ENCODE measurements at places on chromosomes 5 and 9.

GRCh38 chr5:18003784-18004183 lies 369.5 kb downstream of the TAF11L14 start:
- DNase-seq, result no peak

- DNase-seq, result no peak
Observed at GRCh38 chr5:88666761-88667495, 216.1 kb downstream of the MEF2C start.

DNA sequence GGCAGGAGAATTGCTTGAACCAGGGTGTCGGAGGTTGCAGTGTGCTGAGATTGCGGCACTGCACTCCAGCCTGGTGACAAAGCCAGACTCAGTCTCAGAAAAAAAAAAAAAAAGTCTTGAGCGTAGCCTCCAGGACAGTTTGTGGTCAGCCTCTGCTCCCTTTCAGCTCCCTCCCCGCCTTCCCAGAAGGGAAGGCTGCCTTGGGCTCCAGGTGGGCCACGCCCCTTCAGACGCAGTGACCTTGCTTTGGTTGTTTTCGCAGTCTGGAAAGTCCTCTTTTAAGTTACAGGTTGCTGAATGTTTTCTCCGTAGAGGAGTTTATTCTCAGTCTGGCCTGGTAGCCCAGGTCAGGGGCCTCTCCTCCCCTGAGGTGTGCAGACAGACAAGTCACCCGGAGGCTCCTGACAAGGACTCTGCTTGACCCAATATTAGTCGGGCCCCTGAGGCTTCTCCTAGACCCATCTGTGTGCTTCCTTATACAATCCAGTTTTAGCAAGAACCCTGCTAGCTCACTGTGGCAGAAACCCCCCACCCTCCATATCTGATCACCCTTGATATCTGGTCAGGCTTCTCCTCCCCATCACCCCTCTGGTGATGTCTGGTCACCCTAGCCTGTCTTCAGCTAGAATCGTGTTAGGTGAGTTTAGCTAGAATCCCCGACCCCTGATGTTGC lies 31.6 kb upstream of the N4BP3 start:
- DNase-seq, result no peak

- no peak for DNase-seq
Observed at GRCh38 chr5:106757672-106758071, 913.1 kb downstream of the EFNA5 start.

DNA sequence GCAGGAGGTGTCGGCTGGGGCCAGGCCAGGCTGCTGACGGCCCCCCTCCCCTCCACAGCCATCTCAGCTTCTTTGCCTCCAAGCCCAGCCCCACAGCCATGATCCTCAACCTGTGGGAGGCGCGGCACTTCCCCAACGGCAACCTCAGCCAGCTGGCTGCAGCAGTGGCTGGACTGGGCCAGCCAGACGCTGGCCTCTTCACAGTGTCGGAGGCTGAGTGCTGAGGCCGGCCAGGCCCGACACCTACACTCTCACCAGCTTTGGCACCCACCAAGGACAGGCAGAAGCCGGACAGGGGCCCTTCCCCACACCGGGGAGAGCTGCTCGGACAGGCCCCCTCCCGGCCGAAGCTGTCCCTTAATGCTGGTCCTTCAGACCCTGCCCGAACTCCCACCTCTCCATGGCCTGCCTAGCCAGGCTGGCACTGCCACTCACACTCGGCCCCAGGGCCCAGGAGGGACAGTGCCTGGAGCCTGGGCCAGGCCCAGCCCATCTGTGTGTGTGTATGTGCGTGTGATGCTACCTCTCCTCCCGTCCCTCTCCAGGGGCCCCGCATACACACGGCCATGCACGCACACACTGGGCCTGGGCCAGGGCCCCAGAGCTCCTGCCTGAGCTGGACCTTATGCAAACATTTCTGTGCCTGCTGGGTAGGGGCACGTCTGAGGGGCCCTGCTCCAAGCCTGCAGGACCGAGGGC lies 19.3 kb downstream of the HK3 start:
- DNase-seq, result no peak

DNA sequence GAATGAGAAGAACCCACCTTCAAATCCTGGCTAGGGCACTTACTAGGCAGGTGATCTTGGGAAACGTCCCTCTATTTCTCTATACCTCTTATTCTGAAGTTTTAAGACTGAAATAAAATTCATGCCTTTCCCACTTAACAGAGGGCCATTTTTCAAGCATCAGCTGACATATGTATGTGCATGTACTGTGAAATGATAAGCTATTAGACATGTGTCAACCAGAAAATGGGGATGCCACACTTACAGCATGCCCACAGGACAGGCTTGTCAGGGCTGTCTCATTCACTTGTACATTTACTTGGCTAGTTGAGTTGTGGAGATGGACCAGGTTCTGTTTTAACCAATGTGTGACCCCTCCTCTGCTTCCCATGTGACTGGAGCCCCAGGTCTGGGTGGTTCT lies 78.5 kb downstream of the C9orf152 start:
- DNase-seq, result no peak

DNA sequence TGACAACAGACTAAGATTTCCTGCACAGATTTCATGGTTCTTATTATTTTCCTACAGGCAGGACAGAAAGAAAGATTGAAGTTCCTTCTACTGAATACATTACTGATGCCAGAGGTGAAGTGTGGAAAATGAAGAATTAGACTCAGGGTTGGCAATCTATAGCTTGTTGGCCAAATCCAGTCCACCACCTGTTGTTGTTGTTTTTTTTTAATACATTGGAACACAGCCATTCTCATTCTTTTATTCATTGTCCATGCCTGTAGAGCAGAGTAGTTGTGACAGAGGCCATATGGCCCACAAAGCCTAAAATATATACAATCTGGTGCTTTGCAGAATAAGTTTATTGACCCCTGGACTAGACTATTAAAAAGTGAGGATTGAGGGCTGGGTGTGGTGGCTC lies 5.8 kb upstream of the PLPPR1 start:
- DNase-seq, result no peak

GRCh38 chr5:111422747-111423720 lies 89.3 kb downstream of the STARD4 start:
- DNase-seq, result no peak

DNA sequence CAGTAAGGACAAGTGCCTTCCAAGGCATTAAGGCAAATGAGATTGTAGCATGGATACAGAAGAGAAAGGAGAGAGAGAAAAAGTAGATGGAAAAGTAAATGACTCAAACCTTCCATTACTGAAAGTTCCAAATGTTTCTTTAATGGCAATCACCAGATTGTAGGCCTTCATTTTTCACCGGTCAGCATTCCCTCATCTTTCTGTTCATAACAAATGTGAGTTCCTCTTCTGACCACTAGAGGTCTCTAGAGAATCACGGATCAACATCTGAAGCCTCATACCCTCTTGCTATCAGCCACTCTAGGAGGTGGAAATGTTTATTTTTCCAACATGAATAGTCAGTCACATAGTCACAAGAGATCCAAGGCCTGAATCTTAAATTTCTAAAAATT lies 73.6 kb upstream of the RPS23 start:
- DNase-seq, result no peak

DNA sequence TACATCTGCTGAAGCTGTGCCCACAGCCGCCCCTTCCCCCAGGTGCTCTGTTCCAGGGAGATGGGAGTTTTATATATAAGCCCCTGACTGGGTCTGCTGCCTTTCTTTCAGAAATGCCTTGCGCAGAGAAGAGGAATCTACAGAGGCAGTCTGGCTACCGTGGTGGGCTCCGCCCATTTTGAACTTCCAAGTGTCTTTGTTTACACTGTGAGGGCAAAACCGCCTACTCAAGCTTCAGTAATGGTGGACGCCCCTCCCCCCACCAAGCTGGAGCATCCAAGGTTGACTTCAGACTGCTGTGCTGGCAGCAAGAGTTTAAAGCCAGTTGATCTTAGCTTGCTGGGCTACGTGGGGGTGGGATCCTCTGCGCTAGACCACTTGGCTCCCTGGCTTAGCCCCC lies 41.3 kb downstream of the RANBP17 start:
- no peak for DNase-seq

GRCh38 chr5:125348221-125348692 lies 601.8 kb upstream of the ZNF608 start:
- DNase-seq, result no peak

GRCh38 chr9:18260521-18260920 lies 213.4 kb upstream of the ADAMTSL1 start:
- no peak for DNase-seq

- DNase-seq, result no peak
Observed at GRCh38 chr5:2550509-2550908, 201.0 kb downstream of the IRX2 start.

DNA sequence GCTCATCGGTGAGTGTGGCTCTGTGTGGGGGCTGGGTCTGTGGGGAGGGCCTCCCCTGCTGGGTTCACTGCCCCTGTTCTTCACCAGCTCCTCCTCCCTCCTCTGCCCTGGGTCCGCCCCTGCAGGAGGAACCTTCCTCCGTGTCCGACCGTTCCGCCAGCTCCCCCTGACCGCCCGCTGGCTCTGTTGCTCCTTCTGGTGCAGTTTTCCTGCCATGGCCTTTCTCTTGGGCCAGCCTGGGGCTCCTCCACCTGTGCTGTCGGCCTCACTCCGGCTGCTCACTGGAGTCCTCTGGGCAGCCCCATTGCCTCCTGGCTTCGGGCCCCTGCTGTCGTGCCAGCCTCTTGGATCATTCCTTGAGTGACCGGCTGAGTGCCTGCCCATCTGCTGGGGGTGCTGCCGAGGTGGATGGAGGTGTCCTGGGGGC lies 12.3 kb downstream of the RNU6ATAC start:
- no peak for DNase-seq

- DNase-seq, result no peak
Observed at GRCh38 chr5:173567548-173567947, 48.9 kb downstream of the BOD1 start.

- no peak for DNase-seq
Observed at GRCh38 chr9:137174722-137175293, 3.0 kb upstream of the TMEM210 start.

GRCh38 chr9:18775241-18775640 lies 257.8 kb downstream of the SAXO1 start:
- DNase-seq, result no peak

GRCh38 chr9:34656992-34657391 lies 5.0 kb downstream of the IL11RA start:
- DNase-seq, result no peak

DNA sequence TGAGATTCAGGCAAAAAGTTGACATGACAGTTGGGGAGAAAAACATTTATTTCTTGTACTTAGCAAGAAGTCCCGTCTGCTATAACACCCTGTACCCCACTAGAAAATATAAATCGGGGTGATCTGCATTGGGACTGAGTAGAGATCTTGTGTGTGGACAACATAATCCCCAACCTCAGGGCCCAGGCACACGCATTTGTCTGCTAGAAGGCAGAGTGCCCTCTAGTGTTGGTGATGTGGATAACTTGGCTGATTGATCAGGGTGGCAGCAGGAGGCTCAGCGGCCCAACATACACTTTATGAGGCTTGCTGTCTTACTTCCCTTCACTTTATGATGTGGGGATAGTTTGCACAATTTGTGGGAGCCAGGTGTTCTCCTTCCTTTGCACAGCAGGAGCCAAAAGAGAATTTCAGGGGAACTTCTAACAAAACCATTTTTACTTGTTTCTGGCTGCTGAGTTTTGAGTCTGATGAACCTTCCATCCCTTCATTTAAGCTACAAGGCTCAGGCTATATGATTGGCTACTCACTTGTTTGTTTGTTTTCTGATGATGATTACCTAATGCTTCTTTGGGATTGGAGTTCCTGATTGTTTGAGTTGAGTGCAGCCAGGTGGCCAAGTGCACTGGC lies 263.2 kb downstream of the DMAC1 start:
- peak; percentile 39 for DNase-seq

DNA sequence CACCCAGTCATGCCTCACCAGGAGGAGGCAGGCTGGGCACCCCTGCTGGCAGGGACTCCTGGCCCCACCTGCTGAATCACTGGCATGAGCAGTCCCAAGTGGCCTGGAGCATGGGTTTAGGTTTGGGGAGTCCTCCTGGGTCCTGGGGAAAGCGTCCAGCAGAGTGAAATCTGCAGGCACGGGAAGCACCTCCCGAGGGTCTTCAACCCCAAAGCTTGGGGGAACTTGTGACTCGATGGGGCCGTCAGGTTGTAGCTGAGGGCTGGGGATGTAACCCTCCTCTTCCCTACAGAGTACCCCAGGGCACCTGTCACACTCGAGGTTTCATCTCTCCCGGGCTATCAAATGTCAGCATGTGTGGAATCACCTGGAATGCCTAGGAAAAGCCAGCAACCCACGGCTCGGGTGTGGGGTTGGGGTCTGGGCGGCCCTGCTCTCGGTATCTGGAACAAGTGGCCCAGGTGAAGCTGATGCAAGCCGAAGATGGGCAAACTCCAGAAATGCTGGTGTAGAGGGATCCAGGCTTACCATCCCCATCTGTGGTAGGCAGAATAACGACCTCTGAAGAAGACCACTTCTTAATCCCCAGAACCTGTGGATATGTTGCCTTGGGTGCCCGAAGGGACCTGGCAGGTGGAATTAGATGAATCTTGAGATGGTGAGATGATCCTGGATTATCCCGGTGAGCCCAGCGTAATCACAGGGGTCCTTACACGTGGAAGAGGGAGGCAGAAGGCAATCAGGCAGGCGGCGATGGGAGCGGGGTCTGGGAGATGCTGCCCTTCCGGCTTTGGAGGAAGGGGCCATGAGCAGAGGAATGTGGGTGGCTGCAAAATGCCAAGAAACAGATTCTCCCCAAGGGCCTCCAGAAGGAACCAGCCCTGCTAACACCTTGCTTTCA lies 6.1 kb upstream of the RASGEF1C start:
- DNase-seq, result no peak

GRCh38 chr5:140344683-140345423 lies 1.6 kb downstream of the HBEGF start:
- DNase-seq, result no peak

DNA sequence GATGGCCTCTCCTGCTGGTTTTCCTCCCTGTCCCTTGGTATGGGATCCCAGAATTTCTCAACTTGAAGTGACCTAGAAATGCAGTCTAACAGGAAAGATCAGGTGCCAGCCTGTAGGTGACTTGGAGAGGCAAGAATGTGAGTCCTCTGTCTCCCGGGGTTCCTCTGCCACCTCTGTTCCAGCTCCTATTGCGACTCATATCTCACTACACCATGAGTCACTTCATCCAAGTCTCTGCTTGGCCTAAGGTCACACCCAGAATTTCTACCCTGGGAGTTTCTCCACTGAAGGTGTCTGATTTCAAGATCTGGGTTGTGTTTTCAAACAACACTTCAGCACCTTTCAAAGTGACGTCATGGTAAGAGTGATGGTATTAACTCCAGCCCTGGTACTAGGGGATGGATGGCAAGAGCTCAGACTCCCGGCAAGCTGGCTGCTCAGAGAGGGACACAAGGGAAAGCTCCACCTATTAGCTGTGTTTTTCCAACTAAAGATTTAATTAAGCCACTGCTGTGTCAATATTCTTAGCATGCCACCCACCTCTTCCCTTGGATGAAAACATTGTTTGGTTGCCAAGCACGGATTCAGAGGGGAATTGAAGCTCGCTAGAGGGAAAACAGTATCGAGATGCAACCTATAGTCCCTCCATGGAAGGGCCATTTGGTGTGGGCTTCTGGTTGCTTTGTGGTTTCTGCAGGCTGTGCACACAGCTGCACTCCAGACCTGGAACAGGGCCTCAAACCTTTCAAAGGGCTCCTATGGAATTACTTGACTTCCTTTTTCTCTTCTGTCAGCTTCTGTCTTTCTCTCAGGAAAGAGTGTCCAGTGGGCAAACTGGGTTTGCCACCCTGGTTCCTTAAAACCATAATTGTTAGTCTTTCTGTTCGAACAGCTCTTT lies 205.7 kb downstream of the GAS1 start:
- no peak for DNase-seq

GRCh38 chr5:176609724-176610434 lies at the start of gene GPRIN1:
Gene GPRIN1 (minus strand): TSS chr5:176610156. CDS start chr5:176599834, 10,322 bp downstream.
- no peak for DNase-seq

Data from stimulated activated CD4-positive, alpha-beta T cell treated with anti-CD3 and anti-CD28 coated beads, Interleukin-15, amount 100 ng/mL, for 48 hours (primary cell).